ENCODE measurements at places on chromosomes 13 and 19.

DNA sequence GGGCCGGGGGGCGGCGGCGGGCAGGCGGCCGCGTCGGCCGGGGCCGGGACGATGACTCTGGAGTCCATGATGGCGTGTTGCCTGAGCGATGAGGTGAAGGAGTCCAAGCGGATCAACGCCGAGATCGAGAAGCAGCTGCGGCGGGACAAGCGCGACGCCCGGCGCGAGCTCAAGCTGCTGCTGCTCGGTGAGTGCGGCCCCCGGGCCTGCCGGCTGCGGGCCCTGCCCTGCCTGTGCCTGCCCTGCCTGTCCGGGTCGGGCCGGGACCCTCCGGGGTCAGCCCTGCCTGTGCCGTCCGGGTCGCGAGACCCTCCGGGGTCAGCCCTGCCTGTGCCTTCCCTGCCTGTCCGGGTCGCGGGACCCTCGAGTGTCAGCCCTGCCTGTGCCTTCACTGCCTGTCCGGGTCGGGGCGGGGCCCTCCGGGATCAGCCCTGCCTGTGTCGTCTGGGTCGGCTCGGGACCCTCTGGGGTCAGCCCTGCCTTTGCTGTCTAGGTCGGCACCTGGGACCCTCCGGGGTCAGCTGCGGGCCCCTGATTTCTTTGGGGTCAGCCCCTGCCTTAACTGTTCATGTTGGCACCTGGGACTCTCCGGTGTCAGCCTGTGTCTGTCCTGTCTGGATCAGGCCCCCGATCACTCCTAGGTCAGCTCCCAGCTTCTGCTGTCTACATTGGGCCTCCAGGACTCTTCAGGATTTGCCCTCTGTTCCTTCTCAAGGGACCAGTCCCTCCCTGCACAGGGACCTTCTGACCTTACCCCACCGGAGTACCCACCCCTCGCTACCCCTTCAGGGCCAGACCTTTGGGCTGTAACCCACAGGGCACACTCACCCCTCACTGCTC is 659 bp downstream of the GNA11 start:
- DNase-seq, result peak; percentile 12

DNA sequence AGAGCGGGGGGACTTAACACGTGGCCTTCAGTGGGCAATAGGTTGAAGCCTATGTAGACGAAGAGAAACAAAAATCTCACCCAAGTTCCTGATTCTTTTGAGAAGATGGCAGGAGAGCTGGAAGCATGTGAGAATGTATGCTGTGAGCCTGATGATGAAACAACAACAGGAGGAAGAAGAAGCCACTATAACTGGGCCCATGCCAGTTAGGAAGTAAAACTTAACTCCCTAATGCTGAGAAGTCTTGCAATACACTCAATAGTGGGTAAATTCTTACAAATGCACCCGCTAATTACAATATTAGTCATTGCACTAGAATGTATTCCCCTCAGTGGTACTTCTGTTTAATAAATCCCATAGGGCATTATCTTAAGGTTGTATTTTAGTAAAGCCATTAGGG is 9.1 kb downstream of the PCDH17 start:
- DNase-seq, result no peak

GRCh38 chr19:4199699-4200293 is 17.3 kb downstream of the ANKRD24 start:
- no peak for DNase-seq

DNA sequence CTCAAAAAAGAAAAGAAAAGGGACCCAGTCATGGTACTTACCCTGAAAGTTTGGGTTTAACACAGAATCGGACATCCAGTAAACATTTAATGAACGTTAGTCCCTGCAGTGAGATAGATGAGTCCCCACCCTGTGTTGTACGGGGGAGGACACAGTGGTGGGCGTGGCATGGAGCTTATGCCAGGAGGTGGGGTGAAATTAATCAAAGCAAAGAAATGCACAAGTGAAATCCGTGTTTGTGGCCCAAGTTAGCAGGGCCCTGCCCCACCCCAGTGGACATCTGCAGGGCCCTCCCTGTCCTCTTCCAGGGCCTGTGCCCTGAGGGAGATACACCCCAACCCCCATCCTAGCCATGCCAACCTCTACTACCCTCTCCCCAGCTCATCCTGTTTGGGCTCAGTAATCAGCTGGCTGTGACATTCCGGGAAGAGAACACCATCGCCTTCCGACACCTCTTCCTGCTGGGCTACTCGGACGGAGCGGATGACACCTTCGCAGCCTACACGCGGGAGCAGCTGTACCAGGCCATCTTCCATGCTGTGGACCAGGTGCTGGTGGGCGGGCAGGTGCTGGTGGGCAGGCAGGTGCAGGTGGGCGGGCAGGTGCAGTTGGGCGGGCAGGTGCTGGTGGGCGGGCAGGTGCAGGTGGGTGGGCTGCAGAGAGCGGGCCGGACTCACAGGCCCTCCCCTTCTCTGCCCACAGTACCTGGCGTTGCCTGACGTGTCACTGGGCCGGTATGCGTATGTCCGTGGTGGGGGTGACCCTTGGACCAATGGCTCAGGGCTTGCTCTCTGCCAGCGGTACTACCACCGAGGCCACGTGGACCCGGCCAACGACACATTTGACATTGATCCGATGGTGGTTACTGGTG is 3.9 kb downstream of the MCOLN1 start:
- DNase-seq, result no peak

- DNase-seq, result no peak
Observed at GRCh38 chr13:24661713-24662112, 18.5 kb upstream of the ATP12A start.

DNA sequence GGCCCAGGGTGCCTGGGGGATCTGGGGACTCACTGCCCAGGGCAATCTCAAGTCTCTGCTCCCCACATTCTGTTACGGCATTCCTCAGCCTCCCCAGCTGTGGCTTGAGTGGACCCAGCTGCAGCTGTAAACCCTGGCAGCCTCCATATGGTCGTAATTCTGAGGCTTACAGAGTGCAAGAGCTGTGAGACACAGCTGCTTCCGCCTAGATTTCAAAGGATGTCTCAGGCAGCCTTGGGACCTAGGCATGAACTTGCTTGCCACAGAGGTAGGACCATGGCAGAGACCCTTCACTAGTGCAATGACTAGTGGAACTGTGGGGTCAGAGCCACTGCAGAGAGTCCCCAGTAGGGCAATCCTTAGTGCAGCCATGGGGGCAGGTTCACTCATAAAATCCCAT is 297.5 kb downstream of the ENOX1 start:
- no peak for DNase-seq

DNA sequence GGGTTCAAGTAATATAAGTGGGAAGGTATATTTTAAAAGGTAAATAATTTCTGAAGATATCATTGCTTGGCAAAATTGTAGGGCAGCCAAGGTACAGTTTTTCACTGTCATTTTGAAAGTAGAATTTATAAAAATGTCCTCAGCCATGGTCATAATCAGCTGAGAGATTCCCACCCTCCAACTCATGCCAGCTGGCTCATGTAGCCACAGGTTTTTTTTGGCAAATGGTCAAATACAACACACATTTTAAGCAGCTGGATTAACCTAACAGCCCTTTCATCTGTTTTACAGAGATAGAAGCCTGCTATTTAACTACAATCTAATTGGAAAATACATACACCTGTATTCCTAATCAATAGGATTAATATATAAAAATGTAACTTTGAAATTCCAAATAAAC is 619.2 kb upstream of the SGCG start:
- no peak for DNase-seq

DNA sequence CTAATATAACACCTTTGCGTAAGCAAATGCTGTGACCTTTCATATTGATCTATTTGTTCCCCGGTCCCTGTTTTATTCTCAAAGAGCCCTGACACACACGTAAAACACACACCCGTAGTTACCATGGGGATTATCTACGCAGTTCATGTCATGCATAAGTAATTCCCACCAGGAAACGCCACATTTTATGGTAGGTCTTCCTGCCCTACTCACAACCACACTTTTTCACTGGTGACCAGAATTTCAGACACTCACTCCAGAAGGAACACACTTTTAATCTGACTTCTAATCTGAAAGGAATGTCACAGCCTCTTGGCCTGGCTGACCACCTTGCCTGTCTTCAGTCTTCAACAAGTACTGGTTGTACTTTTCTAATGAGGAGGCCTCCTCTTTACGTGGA is 46.8 kb downstream of the SLC7A1 start:
- no peak for DNase-seq

- peak; percentile 48 for DNase-seq
Observed at GRCh38 chr13:28623782-28624706, 34.9 kb upstream of the POMP start.

GRCh38 chr13:108534728-108535127 is 94.7 kb upstream of the MYO16 start:
- DNase-seq, result no peak

- no peak for DNase-seq
Observed at GRCh38 chr13:43085545-43085944, 62.2 kb downstream of the DNAJC15 start.

GRCh38 chr13:82522872-82523271 is 1359.4 kb downstream of the SLITRK1 start:
- no peak for DNase-seq

DNA sequence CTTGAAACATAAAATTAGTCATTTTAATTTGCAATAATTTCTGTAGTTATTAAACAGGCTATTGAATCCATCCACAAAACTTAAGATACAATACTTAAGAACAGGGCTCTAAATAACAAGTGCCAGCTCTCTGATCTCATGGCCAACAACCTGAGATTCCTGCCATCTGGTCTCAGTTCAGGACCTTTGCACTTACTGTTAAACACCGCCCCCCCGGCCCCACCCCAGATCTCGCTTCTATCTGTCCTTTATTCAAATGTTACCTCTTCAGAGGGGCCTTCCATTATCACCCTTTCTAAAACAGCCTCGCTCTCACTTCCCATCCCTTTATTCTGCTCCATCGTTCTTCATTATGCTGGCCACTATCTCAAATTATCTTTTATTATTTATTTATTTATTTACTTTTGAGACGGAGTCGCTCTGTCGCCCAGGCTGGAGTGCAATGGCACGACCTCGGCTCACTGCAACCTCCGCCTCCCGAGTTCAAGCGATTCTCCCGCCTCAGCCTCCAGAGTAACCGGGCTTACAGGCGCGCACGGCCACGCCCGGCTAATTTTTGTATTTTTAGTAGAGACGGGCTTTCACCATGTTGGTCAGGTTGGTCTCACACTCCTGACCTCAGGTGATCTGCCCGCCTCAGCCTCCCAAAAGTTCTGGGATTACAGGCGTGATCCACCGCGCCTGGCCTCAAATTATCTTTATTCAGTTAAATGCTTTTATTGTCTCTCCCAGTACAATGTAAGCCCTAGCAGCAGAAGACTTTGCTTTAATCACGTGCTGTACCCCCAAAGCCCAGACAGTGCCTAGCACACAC is 838 bp upstream of the SNRNP70 start:
- no peak for DNase-seq

- peak; percentile 67 for DNase-seq
Observed at GRCh38 chr13:48220981-48221685, 11.9 kb upstream of the ITM2B start.

DNA sequence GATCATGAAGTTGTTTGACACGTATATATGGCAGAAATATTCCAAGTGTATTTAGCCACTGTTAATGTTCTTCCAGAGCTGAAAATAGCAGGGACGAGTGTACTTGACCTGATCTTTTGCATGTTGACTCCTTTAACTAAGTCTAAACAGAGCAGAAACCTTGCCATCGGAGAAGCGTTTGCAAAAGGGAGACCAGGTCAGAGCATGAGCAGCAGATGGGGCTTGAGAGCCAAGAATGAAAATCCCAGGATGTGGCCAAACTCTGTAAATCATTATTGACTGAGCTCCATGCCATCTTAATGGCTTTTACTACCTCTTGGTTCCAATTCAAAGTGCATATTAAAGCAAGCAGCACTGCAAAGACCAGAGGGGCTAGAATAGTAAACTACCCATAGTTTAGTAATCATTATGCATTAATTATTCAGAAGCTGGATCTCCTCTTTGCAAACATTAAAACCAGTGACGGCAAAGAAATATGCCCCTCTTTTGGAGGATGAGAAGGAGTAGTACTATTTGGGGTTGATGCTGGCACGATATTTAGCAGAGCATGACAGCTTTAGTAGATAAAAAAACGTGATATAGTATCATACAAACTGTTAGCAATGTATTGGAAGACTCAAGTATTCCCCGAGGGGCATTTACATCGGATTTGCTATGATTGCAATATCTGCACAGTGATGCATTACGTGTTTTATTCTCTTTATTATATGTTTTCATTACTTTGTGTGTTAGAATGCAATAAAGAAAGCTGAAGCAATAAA is 55.7 kb downstream of the FAM216B start:
- DNase-seq, result no peak

DNA sequence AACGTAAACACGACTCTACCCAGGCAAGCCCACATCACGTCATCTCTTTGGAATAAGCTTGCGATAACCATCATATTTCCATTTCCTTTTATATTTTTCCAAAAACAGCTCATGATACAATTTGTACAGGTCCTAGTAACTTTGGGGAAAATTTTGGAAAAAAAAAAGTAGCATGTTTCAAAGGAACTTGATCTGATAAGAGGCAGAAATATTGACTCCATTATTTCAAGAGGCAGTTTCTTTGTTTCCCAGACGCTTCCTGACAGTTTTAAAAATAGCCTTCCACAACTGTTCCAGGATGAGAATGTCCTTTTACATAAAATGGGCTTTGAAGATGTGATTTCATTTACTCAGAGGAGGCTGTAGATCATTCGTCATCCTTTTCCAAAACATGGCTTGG is 23.1 kb downstream of the KLF2 start:
- no peak for DNase-seq

DNA sequence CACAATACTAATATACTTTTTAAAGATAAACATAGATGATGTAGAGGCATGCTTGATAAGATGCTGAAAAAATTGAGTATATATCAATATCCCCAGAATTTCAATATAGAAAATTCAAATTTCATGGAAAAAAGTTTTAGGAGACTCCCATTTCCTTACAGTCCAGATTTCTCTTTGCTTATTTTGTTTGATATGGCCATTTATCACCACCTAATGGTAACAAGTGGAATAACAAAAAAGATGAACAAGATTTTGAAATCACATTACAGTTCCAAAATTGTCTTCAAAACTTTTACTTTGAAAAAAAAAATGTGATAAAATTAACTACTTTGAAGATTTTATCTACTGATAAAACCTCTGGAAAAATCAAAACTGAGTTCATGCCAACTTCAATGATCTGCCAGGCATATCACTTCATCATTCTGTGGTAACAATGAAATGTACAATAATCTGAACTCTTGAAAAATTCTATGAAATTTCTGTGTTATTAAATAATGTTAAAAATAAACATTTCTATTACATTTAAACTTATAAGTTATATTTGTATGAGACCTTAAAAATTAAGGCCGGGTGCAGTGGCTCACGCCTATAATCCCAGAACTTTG is 17.5 kb downstream of the MIPEP start:
- DNase-seq, result no peak
